ENCODE measurements at places on chromosomes 7 and 10.
A peak's percentile ranks its signal among the peaks of the same experiment; 100 is the strongest.

DNA sequence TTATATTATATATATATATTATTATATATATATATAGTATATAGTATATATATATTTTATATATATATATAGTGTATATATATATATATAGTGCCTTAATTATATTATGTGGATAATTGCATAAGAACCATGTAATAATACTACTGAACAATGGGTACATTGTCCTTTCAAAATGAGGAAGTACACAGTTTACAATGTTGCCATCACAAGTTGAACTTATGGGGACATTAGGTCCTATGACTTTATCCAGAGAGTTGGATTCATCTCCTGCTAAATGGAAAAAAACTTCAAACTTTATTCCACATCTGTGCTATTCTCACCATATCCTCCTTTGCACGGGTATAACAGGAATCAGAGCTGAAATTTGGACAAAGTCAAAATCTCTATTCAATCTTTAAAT lies 105.0 kb upstream of the AGR3 start:
- no peak for DNase-seq

DNA sequence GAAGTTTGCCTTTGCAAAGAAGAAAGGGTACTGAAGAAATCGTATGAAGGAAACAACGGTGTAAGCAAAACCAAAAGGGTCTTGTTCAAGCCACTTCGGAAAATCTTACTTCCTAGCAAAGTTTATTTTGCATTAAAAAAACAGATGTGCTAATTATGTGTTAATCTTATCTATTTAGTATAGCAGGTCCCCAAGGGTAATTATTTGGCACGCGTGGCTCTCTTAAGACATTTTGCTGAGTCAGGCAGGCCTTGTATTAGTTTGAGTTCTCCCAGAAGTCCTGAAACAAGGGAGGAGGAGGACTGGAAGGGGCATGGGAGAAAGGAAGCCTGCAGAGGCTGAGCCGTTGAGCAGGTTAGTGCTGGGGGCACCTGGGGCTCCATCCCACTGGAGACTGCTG lies 44.9 kb downstream of the TMEM178B start:
- DNase-seq: no peak

GRCh38 chr10:132943791-132944404 lies 1.5 kb upstream of the CFAP46 start:
- DNase-seq: no peak

GRCh38 chr7:81752318-81752714 lies 17.5 kb downstream of the HGF start:
- no peak for DNase-seq

GRCh38 chr10:93458821-93459257 lies 23.3 kb downstream of the MYOF start:
- DNase-seq: peak; percentile 24

GRCh38 chr7:122273117-122273516 lies 31.4 kb downstream of the FEZF1 start:
- no peak for DNase-seq

- DNase-seq: no peak
Measured at GRCh38 chr7:31811650-31812461, 124.8 kb downstream of the PPP1R17 start.

- no peak for DNase-seq
Measured at GRCh38 chr7:117124591-117125220, 171.4 kb downstream of the ST7 start.

GRCh38 chr7:113142385-113143119 lies 24.2 kb upstream of the SMIM30 start:
- no peak for DNase-seq

DNA sequence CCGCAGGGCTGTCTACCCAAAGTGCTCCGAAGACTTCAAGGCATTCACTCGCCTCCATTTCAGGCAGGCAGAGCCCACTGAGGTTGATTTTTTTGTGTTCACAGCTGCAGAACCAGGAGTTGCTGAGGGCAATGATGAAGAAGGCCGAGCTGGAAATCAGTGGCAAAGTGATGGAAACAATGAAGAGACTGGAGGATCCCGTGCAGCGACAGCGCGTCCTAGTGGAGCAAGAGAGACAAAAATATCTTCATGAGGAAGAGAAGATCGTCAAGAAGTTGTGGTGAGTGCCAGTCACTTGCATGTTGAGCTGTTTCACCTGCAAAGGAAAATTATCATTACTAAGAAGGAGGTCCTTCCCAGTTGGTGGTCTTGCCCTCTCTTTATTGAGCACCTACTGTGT lies 210.5 kb downstream of the ARHGAP21 start:
- DNase-seq: no peak

GRCh38 chr7:156845379-156846101 lies 47.4 kb downstream of the LMBR1 start:
- no peak for DNase-seq

DNA sequence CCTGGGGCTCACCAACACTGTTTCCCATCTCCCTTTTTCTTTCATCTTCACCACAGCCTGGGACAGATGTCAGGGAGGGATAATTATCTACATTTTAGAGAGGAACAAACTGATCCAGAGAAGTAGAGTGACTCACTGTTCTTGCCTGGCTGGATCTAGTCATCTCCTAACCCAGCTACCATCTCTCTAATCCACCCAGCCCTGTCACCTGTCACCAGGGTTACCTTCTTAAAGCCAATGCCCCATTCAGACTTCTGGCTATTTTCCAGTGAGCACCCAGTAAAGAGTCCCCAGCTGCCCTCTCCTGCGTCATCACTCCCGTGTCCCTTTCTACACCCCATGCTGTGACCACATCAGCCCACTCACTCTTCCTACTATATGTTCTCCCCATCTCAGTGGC lies 68.4 kb upstream of the DUSP5 start:
- DNase-seq: no peak

GRCh38 chr7:128120116-128120515 lies 88.9 kb upstream of the LRRC4 start:
- no peak for DNase-seq

- no peak for DNase-seq
Measured at GRCh38 chr10:63173468-63174232, 40.5 kb downstream of the NRBF2 start.

GRCh38 chr10:23472181-23472580 lies 33.3 kb downstream of the OTUD1 start:
- no peak for DNase-seq

- DNase-seq: no peak
Measured at GRCh38 chr7:90919816-90920215, 323.7 kb downstream of the CDK14 start.

DNA sequence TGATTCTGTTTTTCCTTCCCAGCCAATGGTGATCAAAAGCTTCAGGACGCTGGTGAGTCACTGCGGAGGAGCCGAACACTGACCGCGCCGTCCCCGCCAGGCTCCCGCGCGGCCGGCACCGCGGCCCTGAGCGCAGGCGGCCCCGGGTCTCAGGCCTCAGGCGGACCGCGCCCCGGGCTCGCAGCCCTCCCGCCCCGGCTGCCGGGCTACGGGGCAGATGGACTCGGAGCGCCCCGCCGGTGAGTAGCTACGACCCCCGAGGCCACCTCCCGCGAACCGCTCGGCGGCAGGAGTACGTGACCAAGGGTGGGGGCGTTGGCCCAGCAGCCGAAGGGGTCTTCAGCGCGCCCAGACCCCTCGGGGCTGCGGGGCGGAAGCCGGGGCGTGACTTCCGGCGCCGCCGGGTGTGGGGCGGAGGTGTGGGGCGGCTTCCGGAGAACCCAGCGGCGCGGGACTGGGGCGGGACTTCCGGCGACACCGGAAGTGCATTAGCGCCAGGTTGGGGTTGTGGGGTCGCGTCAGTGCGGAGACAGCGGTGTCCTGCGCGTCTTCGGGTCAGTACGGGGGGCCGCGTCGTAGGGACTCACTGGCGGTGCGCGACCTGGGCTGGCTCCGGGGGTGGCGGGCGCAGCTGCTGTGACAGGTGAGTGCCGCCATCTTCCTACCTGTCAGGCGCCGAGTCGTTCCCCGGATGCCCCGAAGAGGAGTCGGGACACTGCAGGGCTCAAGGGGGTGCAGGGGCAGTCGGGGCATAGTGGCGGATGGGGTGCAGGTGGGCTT lies at the start of gene WDR37:
Gene WDR37, plus strand, starts transcription at position 60 of the 780 bp plus-strand sequence. CDS start 15,771 bp downstream, outside the sequence.
- DNase-seq: peak; percentile 96

- DNase-seq: no peak
Measured at GRCh38 chr7:65971021-65971420, 11.0 kb downstream of the GUSB start.

DNA sequence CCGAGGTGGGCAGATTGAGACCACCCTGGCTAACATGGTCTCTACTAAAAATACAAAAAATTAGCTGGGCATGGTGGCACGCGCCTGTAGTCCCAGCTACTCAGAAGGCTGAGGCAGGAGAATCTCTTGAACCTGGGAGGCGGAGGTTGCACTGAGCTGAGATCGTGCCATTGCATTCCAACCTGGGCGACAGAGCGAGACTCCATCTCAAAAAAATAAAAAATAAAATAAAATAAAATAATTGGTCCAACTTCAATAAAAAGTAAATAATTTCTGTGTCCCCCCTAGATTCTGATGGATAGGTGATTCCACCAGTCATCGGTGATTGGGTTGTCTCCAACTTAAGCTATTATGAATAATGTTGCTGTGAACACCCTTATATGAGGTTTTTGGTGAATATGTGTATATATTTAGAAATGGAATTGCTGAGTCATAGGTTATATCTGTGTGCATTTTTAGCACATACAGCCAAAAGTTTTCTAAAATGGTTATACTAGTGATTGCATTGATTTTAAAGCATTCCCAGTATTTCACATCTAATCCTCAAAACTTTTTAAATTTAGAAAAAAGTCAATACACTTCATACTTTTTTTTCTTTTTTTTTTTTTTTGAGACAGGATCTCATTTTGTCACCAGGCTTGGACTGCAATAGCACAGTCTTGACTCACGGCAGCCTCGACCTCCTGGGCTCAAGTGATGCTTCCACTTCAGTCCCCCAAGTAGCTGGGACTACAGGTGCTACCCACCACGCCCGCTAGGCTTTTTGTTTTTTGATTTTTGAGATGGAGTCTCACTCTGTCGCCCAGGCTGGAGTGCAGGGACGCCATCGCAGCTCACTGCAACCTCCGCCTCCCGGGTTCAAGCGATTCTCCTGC lies 13.7 kb upstream of the SRPK2 start:
- DNase-seq: no peak

GRCh38 chr10:7161484-7162250 lies 249.2 kb downstream of the SFMBT2 start:
- no peak for DNase-seq

GRCh38 chr7:101162551-101163278 lies 2.7 kb downstream of the VGF start:
- DNase-seq: peak; percentile 76

GRCh38 chr7:47991741-47992311 lies 12.4 kb upstream of the HUS1 start:
- peak; percentile 93 for DNase-seq

DNA sequence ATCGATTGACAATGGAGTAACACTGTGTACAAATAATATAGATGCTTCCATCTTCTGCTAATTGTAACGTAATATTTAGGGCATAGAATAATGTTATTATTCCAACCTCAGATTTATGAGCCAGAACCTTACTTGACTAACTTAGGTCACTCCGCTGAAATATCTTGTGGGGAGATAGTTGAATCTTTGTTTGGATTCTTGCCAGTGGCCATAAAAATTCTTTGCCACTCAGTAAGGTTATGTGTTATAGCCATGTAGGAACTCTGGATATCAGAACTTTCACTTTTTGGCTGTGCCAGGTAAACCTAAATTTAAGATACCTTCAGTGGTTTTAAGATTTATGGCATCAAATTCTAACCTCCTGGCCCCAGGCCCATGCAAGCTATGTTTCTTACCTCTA lies 197.6 kb downstream of the WDR11 start:
- no peak for DNase-seq

DNA sequence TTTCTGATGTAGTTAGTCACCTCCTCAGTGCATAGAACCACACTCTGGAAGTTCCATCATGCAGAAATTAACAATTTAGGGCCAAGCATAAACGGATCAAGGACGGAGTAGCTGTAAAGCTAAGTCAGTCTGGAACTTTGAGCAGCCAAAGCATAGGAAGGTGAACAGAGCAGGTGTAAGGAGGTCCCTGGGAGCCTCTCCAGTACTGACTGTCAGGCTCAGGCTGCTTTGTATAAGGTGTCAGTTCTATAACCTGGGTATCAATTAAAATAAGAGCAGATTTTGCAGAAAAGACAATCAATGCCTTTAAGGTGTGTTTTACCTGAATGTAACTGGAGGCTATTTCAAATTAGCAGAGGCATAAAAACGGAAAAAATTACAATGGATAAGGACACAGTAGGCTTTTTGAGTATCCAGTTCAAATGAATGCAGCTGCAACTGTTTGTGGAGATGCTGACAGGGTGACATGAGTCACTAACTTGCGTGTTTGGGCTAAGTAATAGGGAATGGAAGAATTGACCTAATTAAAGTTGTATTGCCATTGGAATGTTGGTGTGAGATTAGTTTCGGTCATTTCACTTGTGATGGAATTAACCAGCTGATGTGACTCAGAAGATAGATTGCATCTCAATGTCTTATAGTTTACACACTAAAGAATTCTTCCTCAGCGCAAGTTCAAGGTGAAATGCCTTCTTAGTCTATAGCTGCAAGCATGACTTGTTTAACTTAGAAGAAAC lies 417.9 kb upstream of the CNTNAP2 start:
- DNase-seq: no peak

DNA sequence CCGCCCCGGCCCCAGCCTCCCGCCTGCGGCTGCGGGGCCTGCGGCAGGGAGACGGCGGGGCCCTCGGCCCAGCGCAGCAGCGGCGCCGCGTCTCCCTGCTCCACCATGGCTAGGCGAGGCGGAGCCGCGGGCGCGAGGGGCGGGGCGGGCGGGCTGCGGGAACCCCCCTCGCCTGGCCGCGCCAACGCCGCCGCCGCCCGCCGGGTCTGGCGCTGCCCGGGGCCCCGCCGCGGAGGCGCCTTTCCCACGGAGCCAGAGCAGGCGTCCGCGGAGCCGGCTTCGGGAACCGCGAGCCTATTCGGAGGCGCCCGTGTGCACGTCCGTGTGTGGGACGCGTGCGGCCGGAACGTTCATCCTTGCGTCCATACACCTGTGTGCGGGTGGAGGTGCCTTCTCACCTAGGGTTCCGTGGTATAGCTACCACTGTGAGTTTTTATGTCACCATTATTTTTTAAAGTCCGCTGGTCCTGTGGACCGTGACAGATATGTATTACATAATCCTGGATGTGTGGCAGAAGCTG lies at the start of gene DENND11:
Gene DENND11, minus strand, starts transcription at position 120 of the 521 bp plus-strand sequence. Its CDS starts 13 bp downstream, at position 107.
- peak; percentile 73 for DNase-seq

DNA sequence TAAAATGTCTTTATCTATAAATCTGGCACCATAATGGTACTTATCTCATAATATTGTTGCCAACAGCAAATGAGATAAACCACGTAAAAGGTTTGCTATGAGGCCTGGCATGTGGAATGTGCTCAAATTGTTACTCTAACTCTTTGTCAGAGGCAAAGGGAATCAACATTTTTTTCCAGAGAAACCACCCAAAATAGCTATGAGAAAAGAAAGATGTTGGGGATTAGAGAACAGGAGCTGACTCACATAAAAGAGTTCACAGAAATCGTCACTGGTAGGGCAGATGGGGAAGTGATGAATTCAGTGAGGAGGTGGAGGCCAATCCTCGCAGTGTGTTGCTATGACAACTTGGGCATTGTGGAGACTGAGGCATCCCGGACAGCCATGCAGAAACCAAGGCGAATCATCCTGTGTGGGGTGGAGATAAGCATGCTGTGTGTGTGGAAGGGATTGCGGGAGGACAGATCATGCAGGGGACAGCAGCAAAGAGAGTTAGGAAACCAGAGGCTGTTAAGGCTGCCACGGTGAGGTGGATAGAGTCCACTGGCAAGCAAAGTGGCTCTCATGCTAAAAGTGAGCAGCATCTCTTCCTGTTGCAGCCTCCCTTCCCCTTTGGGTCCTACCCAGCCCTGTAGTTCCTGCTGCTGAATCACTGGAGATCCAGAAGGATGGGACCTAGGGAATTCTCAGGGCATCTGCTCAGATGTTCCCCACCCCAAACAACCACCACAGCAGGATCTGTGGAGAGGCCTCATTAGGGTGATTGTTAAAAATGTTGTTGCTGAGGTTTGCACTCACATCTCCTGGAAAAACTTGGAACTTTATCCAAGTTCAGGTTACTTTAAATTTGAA lies 103.9 kb downstream of the CUBN start:
- DNase-seq: peak; percentile 12
